ENCODE measurements at places on chromosomes 13 and 19. TPM values are rescaled to one million over a fixed set of nuclear protein-coding genes. Genes with fewer than 3 reads are reported as not detected.

GRCh38 chr13:24196593-24197197, 36.2 kb downstream of the SPATA13 start:
- no peak for DNase-seq

The OR7D2 gene
- not detected for polyA plus RNA-seq

GRCh38 chr19:5934774-5935472, 20.9 kb downstream of the CAPS start:
- DNase-seq: peak; percentile 79

The GJB6 gene
- polyA plus RNA-seq: not detected

The CCL25 gene
- polyA plus RNA-seq: not detected

DNA sequence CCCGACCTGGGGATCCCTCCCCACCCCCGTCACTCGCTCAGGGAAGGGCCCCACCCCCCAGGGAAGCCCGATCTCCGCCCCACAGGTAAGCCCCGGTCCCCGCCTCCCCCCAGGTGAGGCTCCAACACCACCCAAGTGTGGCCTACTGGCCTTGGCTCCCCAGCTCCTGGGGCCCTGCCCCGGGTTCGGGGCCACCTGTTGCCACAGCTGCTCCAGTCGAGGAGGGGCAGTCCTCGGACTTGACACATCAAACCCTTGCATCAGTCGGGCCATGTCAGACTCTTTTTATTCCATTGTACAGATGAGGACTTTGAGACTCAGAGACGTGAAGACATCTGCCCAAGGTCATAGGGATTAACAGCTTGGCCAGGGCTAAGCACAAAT, 512 bp downstream of the CC2D1A start:
- no peak for DNase-seq

The CEACAM3 gene
- polyA plus RNA-seq: not detected

The CEACAM7 gene
- polyA plus RNA-seq: not detected
